ENCODE measurements at places on chromosomes 2 and 18. TPM values are rescaled to one million over a fixed set of nuclear protein-coding genes. Genes with fewer than 3 reads are reported as not detected.

Gene NYAP2
- total RNA-seq: not detected

DNA sequence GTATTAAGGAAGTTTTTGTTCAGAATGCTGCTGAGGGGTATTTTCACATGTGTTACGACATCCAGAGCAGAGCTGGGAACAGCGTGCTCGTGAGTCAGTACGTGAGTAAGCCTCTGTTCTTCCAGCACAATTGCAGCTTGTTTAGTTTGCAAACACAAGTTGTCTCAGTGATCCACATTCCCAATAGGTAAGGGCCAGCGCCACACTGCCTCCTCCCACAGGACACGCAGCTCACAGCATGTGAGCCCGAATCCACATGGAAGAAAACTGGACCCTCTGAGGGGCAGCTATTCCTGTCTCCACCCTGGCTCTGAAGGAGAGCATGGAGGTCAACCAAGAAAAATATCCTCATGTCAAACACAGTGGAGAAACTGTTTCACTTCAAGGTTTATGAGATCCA is 173.9 kb upstream of the PID1 start:
- H3K4me1 ChIP-seq: no peaks in the 10 kb centered on the region
- DNase-seq: no peak
- H3K27me3 ChIP-seq: peaks cover 35% of the 10 kb centered on the region
- no peak overlapping the region for H3K4me3 ChIP-seq
- H3K36me3 ChIP-seq: no peaks in the 10 kb centered on the region

GRCh38 chr2:120861576-120862191 is 126.0 kb downstream of the GLI2 start:
- H3K27me3 ChIP-seq: peaks cover 19% of the 10 kb centered on the region
- H3K36me3 ChIP-seq: no peaks in the 10 kb centered on the region
- no peak for DNase-seq
- H3K4me1 ChIP-seq: no peaks in the 10 kb centered on the region
- H3K4me3 ChIP-seq: no peak overlapping the region

DNA sequence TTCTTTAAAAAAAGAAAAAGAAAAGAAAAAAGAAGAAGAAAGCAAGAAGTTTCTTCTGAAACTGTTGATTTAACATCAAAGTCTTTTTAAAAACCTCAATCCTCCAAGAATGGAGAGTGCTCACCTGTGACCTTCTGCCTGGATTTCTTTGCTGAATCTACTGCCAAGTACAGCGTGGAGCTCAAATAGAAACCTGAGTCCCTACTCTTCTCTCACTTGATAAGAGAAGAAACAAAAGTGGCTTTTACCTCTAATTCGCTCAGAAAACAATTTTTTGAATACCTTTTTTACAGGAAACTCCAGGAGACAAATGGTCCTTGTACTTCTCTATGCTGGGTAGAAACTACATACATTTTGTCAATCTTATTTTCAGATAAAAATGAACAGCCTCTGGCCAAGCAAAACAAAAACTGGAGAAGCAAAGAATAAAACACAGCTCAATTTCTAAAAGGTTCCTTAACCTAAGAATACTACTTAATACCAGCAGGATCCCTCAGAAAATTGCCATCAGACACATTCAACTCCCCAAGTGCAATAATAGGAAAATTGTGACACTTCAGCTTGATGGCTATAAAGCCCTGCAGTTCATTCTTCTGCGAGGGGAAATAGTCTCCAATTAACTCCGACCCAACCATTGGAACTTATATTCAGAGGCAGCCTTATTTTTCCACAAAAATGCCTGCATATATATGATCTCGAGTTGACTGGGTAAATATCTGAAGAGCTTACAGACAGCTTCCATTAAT is 85.8 kb downstream of the GRB14 start:
- no peaks in the 10 kb centered on the region for H3K27me3 ChIP-seq
- H3K4me1 ChIP-seq: no peaks in the 10 kb centered on the region
- no peaks in the 10 kb centered on the region for H3K36me3 ChIP-seq
- no peak overlapping the region for H3K27ac ChIP-seq
- no peak for DNase-seq

- DNase-seq: no peak
- H3K27me3 ChIP-seq: peaks cover 32% of the 10 kb centered on the region
Measured at GRCh38 chr2:8980096-8980495, 23.4 kb downstream of the MBOAT2 start.

GRCh38 chr18:50656841-50657470 is 97.1 kb downstream of the MAPK4 start:
- DNase-seq: no peak
- no peak overlapping the region for H3K27ac ChIP-seq
- no peaks in the 10 kb centered on the region for H3K4me1 ChIP-seq

DNA sequence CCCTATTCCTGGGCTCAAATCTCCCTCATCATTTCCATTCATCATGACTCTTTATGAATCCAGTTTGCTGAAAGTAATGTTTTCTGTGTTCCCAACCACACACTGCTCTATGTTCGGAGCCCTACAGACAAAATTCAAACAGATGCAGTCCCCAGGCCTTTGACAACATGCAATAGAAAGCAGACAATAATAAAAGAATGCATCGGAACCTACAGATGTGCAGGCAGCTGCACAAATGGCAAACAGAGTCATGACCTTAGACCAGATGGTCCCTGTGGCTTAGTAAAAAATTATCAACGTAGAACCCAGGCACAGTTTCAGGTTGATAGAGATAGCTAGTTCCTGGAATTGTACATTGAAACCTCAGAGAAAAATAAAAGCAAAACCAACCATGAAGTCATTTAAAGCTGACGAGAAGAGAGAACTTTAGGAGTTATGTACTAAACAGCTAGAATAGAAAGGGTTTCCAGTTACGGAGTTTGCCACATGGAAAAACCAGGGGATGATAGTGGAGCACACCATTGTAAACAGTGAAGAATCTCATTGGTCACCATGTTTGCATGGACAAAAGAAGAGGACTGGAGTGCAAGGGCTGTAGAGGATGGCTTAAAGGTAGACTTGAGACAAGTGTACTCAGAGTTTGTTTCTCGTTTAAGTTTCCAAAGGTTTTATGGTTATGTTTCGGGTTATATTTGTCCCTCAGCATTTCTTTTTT is 23.2 kb upstream of the ACVR1 start:
- DNase-seq: no peak
- H3K36me3 ChIP-seq: no peaks in the 10 kb centered on the region
- no peaks in the 10 kb centered on the region for H3K27me3 ChIP-seq
- H3K4me3 ChIP-seq: peak overlapping the region; percentile 60
- H3K4me1 ChIP-seq: peaks cover 51% of the 10 kb centered on the region

- H3K4me3 ChIP-seq: no peak overlapping the region
- H3K4me1 ChIP-seq: no peaks in the 10 kb centered on the region
- no peak overlapping the region for H3K27ac ChIP-seq
- no peaks in the 10 kb centered on the region for H3K27me3 ChIP-seq
Measured at GRCh38 chr2:226953206-226953605, 117.4 kb downstream of the RHBDD1 start.

All from T-helper 17 cell (primary cell).